NCI-H1930 (cell line): ENCODE measurements at places on chromosomes 5 and 9.

DNA sequence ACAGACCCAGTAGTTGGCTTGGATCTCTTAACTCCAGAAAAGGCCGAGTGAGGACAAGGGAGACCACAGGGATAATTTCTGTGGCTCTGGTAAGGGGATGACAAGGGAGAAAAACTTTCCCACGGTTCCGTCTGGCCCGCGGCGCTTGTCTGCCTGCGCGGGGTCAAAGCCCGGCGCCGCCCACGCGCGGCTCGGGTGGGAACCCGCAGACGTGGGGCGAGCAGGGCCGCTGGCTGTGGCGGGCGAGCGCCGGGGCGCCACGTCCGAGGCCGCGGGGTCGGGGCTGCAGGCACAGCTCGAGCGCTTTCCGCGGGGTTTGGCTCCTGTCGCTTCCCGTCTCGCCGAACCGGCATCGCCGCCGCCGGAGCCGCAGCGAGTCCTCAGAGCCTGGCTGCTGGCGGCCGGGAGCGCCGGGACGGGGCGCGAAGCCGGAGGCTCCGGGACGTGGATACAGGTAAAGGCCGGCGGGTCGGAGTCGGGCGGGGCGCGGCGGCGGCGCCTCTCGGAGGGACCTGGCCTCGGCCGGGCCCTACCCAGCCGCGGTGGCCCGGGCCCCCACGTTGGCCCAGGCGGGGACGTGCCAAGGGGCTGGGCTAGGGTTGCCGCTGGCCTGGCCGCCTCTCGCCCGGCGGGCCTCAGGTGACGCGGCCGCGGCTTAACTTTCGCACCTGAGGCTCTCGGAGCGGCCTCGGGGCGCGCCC, at the start of gene RNF180:
Gene RNF180 (plus strand): TSS at position 344 of the 701 bp plus-strand sequence. CDS start 34,965 bp downstream, outside the sequence.
- no peak for DNase-seq

DNA sequence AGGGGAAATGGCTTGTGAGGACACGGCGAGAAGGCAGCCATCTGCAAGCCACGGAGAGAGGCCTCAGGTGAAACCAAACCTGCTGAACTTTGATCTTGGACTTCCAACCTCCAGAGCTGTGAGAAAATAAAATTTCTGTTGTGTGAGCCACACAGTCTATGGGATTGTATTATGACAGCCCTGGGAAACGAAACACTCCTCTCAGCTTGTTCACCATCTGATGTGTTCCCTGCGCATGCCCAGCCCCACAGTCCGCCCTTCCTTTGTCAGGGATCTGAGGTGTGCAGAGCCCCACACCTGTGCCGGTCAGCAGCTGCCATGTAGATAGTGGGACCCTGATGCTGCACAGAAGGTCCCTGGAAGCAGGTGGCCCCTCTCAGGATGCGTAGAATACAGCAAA, 34.1 kb downstream of the PLPP7 start:
- DNase-seq, result no peak

- DNase-seq, result no peak
Observed at GRCh38 chr9:93895535-93895934, 59.6 kb downstream of the BARX1 start.

GRCh38 chr5:179485845-179486575, 64.3 kb upstream of the RUFY1 start:
- no peak for DNase-seq

DNA sequence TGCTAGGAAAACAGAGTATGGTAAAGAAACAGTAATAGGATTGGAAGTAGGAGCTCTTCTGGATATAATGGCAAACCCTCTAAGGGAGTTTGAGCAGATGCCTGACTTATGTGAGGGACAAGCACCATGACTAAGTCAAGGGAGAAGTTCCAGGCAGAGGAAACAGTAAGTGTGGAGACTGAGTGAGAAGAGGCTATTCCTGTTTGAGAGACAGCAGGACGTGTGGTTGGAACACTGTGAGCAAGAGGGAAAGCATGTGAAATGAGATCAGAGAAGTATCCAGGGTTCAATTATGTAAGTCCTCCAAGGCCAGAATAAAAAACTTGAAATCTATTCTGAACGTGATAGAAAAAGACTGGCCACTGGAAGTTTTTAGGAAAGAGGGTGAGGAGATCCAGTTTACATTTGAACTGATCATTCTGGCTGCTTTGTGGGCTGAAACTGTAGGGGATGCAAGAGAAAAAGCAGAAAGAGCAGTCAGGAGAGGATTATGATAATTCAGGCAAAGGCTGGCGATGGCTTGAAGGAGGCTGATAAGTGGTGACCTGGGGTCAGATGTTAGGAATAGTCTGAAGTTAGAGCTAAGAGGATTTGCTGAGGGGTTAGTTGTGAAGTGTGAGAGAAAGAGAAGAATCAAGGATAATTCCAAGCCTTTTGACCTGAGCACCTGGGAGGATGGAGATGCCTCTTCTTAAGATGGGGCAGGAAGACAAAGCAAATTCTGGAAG, 19.2 kb downstream of the DMAC1 start:
- no peak for DNase-seq

- DNase-seq, result no peak
Observed at GRCh38 chr5:29902859-29903258, 1290.6 kb upstream of the CDH6 start.

- no peak for DNase-seq
Observed at GRCh38 chr5:41772785-41773442, 97.3 kb downstream of the OXCT1 start.

DNA sequence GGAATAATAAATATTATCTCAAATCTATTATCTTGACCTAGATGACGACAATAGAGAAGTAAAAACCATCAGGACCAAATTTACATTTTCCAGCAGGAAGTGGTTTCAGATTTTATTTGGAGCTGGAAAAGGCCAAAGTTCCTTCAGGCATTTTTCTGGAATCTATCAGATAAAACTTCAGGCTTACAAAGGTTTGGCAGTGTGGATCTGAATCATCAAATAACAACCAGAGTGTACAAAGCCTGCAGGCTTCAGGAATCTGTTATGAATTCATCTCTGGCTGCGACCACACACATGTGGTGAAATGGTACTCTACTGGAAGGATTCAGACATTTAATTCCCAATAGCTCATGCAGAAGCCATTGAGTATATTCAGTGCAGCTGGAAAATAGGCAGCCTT, 726.4 kb upstream of the GRAMD2B start:
- no peak for DNase-seq

DNA sequence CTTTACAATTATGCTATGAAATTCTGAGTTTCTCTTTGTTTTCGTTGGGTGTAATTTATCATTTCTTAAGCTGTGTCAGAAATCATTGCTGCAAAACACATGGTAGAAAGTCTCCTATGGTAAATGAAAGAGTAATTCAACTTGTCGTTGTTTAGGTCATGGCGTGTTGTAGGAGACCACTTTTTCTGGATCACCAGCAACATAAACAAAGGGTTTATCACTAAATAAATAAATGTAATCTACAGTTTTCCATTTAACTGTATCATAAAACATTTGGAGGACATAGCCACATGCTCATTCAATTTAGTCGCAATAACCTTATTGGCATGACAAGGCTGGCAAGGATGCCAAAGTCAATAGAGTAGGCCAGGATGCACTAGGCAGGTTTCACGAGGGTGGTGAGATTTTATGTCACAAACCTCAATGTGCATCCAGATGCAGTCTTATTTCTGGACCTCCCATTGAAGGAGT, 154.4 kb upstream of the ERCC6L2 start:
- no peak for DNase-seq

DNA sequence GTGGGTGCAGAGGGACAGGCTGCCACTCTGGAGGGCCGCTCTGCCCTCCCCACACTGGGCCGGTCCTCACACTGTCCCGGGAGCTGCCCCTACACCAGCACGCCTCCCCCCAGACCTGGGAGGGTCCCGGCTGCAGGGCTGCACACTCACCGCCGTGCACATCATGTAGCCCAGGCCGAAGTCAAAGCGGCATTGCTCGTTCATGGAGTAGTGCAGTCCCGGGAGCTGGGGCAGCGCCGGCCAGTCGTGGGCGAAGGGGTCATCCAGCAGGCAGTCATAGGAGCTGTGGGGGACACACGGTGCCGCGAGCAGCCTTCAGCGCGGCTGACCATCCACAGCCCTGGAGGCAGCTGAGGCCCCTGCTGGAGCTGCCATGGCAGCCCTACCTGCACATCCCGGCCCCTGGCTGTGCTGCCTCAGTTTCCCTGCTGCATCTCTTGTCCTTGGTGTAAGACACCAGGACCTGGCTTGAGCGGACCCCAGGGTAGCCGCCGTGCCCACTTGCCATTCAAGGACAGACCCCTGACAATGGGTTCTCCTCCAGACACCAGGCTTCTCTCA, 93.2 kb downstream of the ZNF354C start:
- no peak for DNase-seq

- DNase-seq, result no peak
Observed at GRCh38 chr9:6788162-6789016, 30.6 kb downstream of the KDM4C start.

DNA sequence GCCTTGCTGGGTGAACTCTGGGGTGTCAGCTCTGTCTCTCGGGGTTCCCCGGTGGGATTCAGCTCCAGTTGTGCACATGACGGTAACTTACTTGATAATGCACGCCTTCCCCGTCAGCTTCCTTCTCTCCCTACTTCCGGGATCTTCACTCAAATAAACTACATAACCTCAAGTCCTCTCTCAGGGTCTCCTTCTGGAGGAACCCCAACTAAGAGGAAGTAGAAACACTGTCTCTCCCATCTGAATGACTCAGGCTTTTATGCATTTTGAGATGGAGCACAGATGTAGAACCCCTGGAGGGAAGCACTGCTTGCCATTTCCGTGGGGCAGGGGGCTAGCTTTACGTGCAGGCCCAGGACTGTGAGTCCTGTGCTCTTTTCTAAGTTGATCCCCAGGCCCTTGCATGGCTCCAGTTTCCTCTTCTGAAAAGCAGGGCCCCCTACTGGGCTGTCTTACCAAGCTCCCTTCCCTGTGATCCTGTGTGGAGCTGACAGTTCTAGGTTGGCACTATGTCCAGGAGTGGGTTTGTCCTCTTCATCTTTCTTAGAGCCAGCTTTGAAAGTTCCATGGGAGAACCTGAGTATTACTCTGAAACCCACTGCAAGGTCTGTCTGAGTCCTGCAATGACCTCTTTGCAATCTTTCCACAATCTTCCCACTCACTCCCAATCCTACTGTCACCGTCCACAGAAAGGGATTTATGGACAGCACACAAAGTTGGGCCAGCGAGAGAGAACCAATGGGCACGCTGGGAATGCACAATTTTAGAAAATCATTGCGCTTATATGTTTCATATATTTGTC, 17.7 kb downstream of the S1PR3 start:
- no peak for DNase-seq

DNA sequence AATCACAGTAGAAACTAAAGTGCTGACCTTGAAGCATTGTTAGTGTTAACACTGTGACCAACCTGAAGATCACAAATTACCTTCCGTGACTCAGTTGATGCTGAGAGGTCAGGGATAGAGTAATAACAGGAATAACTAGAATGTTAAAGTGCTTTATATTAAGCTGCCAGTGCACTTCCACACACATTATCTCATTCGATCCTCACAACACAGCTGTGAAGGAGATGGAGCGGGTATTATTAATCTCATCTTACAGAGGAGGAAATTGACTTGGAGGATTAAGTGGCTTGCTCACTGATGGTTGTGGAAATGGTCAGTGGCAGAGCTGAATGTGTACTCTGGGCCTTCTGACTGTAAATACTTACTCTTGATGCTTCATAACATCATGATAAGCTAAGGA, 252.5 kb upstream of the DMRT1 start:
- DNase-seq, result no peak
